Right hindlimb (tissue), 1 donor: ENCODE measurements at places on chromosomes 12 and 14.

DNA sequence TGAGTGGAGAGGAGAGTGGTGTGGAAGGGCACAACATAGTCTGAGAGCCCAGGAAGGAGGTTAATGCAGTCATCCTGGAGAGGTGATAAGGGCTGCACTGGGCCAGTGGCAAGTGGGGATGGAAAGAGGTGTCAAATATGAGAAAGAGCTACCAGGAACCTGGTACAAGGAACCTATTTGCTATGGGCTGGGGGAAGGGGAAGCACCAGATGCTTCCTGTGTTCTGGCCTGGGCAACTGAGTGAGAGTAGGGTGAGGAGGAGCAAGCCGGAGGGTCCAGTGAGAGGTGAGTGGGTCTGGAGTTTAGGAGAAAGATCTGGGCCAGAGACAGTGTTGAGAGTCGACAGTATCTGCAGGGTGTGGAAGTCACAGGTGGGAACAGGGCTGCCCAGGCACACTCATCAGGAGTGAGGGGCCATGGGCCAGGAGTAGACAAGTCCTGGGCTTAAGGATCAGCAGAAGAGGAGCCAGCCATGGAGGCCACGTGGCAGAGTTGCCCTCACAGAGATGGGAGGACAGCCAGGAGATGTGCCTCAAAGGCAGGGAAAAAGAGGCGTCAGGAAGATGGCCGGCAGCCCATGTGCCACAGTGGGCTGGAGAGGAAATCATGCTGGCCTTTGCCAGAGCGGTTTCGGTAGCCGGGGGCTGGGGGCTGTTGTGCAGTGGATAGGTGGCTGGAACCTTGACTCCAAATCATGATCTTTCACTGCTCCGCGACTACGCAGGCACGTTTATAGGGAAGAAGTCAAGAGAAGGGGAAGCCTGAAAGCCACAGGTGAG, 2.9 kb upstream of the AQP6 start:
- DNase-seq, result no peak

DNA sequence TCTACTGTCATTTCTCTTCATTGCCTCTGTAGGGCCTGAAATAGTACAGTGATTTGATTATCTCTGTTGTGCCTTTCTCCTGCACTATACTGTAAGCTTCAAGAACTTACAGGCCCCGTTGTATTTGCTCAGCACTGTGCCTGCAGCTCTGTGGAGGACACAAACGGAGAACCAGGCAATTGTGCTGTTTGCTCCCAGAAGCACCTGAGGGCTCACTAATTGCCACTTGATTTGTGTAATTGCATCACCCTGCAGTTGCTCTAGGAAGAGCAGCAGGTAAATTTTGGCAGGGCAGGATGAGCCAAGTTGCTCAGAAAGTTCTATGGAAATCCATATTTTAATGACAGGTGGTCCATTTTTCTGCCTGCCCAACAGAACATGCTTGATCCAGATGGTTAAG, 11.6 kb upstream of the KRT82 start:
- no peak for DNase-seq

DNA sequence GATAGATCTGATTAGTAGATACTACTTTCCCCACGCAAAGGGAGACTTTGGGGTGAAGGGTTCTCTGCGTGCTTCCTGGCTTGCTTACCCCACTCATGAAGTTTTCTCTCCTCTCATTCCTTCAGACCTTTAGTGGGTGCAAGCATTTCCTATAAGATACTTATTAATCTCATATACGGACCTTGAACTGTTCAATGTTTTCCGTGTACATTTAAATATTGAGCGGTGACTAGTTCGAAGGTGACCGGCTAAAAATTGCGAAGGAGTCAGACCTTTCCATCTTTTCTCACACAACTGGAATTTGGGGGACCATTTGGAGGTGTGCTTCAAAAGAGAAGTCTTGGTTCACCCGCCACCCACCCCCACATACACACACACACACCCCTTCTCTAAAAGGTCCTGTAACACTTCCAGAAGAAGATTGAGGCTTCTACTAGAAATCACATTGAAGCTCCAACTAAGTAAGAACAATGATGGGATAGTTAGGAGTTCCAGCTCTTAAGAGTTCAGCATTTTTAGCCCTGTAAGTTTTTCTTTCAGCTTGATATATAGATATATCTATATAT, 6.1 kb upstream of the FOXG1 start:
- no peak for DNase-seq

GRCh38 chr12:1630827-1631591, 2.0 kb downstream of the WNT5B start:
- peak; percentile 37 for DNase-seq

DNA sequence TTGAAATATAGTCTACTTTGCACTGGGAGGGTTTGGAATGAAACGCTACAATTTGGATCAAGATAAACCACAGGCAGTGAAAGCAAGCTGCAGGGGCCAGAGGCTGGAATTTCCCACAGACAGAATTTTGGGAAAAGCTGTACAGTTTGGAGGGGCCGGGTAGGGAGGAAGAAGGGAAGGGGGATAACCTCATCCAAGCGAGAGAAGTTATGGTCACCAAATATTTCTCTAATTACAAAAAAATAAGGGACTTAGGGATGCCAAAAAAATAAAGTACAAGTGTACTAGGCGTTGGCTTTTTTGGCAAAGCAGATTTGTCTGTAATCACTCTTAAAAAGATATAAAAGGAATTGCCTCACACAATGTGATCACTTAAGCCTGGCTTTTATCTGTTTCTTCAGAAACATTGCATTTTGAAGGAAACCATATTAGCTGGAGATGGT, 31.2 kb upstream of the ADGRD1 start:
- DNase-seq, result peak; percentile 59
